ENCODE measurements at places on chromosomes 6 and 20. TPM values are rescaled to one million over a fixed set of nuclear protein-coding genes. Genes with fewer than 3 reads are reported as not detected.

DNA sequence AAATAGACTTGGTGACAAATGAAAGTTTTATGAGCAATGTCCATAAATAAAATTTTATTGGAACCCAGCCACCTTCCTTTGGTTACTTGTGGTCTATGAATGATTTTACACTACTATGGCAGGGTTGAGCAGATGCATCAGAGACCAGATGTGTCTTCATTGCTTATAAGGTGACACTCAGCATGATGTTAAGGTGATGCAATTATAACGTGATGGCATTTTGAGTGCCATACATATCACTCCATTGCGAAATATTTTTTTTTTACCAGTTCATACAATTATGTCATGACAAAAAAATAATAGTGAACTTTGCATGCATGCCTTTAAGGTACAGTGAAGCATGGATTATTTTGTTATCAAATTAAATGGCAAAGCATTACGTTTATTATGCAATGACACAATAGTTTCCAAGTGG lies 96.0 kb downstream of the ADTRP start:
- no peak for DNase-seq

GRCh38 chr6:5326022-5326641 lies 64.8 kb downstream of the FARS2 start:
- no peak for DNase-seq

SLC44A4 gene
- not detected for total RNA-seq

DNA sequence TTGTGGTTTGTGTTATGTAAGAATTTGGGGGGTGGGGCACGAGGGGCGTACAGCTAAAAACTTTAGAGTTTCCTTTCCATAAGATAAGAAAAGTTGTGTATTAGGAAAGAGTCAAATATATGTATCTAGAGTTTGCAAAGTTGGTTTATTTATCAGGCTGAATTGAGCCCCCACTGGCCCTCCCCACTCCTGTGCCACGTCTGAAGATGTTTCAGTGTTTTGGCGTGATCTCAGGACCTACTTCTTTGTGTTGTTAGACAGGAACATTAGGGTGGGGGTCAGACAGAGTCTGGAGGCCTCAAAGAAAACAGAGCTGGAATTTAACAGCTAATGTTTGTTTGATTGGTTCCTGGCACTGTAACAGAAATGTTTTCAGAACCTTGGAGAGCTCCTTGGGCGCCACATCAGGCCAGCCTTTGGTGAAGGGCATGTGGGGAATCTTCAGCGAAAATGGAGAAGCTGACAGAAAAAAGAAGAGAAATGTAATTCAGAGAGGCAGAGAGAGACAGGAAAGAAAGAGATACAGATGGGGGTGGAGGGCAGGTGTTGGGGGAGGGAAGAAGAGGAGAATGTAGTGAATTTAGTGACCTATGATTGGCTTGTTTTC lies 674 bp downstream of the NRSN1 start:
- DNase-seq = peak; percentile 22

GRCh38 chr6:24752917-24753492 lies 21.7 kb upstream of the GMNN start:
- no peak for DNase-seq
